ENCODE measurements at places on chromosomes 4 and X. TPM values are rescaled to one million over a fixed set of nuclear protein-coding genes. Genes with fewer than 3 reads are reported as not detected.

GRCh38 chrX:153333266-153333665 is 687 bp upstream of the ZNF275 start:
- peak; percentile 26 for DNase-seq

DNA sequence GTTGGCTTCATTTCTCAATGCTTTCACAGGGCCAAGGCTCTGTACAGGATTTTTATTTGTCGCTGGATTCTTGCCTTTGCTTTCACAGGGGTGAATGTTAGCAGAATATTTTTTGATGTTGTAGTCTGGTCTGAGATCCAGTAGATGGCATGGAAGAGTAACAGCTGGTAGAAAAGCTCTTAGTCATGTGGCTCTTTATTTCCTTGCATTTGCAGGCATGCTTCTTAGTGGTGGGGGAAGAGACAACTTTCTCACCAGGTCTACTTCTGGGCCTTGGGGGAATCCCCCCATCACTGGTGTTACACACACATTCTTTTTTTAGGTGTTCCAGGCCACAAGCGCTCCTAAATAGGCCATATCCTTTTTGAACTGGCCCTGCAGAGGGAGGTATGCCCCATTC is 58.2 kb upstream of the DKK2 start:
- peak; percentile 57 for DNase-seq

DNA sequence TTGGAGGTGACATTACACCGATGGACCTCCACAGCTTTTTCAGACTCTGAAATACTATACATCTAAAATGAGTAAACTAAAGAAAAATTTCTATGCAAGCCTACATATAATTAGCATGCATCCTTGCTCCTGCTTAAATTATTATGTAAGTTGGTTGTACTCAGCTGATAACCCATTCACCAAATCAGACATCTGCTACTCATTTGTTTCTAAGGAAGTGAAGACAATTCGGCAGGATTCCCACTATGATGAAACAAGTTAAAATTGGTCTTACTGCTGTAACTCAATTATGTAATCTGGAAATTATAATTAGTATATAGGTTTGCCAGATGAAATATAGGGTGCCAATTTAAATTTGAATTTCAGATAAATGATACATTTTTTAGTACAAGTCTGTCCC is 59.5 kb upstream of the FGF13 start:
- DNase-seq: no peak

DNA sequence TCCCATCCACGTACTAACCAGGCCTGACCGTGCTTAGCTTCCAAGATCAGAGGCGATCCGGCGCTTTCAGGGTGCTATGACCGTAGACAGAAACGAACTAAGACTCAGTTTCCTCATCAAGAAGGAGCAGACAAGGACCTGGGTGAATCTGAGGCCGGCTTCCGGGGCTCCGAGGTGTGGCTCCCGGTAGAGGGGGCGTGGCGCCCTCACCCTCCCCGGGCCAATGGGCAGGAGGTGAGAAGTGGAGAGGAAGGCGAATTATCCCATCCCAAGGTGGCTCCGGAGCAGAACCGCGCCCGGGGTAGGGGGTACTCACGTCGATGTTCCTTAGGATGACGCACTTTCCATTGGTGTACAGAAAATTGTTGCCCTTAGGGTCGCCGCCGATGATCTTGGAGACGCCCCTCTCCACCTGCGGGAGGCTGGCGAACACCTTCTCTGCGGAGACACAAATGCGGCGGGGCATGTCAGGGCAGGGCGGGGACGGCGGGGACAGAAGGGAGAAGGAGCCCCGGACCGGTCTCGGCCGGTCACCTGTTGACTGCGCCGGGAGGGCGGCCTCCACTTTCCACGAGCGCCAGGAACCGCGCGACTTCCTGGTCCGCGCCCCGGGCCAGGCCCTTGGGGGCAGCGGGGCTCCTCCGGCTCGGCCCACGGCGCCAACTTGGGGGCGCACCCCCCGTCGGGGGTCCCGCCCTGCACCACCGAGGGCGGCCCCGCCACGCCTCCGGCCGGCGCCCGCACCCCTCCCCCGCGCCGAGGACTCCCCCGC is 616 bp downstream of the WDR1 start:
- peak; percentile 53 for DNase-seq

- no peak for DNase-seq
These were observed 707.5 kb upstream of the ACTRT1 start for GRCh38 chrX:128759745-128760144.

DNA sequence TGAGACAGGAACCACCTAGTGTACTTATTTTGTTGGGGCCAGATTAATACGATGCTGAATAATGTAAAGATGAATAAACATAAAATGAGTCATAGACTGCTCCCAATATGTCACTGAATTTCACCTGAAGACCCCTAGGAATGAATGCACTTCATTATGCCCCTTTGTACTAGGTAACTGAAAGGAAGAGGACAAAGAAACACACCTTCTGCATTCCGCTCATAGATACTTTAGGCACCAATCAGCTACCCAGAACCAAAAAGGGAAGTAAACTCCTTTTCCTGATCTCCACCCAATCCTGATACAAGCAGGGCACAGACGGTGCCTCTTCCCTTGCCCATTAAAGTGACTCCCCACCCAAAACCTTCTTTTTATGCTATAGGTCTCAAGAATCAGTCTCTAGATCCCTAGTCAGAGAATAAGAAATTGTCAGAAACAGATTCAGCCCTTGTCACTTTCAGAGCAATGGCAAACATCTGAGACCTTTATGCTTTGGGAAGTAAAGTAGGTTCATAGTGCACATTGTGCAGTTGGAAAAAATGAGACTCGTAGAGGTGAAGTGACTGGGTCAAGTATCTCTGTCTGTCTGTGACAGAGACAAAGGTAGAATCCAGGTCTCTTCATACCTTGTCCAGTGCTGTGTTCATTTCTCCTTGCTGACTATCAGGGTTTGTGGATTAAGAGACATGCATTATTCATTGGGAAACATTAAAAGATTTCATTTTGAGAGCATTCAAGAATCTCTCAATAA is 2.3 kb downstream of the GPR174 start:
- no peak for DNase-seq

DNA sequence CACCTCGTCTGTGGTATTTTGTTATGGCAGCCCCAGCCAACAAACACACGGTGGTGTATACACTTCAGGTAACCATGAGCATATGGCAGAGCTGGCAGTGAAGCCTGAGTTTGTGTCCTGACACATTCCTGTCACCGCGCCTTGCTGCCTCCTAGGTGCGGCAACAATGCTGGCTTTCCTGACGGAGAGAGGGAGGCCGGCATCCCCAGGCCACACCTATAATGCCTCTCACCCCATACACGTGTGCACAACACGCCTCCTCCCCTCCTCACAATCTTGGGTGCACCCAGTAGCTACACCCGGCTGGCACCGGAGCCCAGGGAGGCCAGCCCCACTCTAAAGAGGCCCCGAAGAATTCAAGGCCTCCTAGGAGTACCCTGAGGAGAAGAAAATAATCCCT is 158.5 kb downstream of the NSUN7 start:
- peak; percentile 43 for DNase-seq

GRCh38 chrX:70969635-70970481 is 39.0 kb upstream of the SLC7A3 start:
- no peak for DNase-seq

- no peak for DNase-seq
These were observed 137.7 kb downstream of the C4orf33 start for GRCh38 chr4:129233691-129234090.

- DNase-seq: no peak
These were observed 3.2 kb downstream of the CXorf38 start for GRCh38 chrX:40644176-40644575.

DNA sequence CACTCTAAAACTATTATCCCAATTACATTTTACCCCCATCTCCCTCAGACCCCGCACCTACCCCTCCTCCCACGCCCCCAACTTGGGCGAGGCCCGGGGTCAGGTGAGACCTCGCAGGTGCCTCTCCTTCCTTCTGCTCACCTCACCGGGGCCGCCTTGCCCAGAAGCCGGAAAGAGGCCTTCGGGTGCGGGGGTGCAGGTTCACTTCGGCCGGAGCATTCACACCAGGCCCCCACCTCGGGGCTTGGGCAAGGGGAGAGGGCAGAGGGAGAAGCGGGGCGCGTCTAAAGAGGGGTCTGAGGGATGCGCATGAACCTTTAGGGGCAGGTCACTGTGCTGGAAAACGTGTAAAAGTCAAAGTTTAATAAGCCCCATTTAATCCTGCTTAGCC is 427 bp downstream of the ZNF182 start:
- DNase-seq: no peak

DNA sequence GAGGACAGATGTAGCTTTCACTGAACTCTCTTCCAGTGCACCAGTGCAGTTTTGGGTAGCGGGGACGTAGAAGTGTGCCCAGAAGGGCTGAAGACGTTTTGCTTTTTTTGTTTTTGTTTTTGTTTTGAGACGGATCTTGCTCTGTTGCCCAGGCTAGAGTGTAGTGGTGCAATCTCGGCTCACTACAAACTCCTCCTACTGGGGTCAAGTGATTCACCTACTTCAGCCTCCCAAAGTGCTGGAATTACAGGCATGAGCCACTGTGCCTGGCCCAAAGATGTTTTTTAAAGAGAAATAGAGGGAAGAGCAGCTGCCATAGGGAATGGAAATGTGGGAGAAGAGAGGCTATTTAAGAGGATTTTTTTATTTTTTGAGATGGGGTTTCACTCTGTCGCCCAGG is 74.4 kb upstream of the ACSL1 start:
- no peak for DNase-seq

PABPC5 gene
- total RNA-seq: not detected

NEK1 gene
- total RNA-seq: 6.1 TPM

SPACA5 gene
- total RNA-seq: not detected

PROM1 gene
- total RNA-seq: 0.26 TPM

LRIT3 gene
- total RNA-seq: under 0.01 TPM

SPOCK3 gene
- 1.0 TPM for total RNA-seq

PLAC8 gene
- 4.4 TPM for total RNA-seq

TCEAL6 gene
- not detected for total RNA-seq
